ENCODE measurements at places on chromosomes 3 and 15. TPM values are rescaled to one million over a fixed set of nuclear protein-coding genes. Genes with fewer than 3 reads are reported as not detected.

DNA sequence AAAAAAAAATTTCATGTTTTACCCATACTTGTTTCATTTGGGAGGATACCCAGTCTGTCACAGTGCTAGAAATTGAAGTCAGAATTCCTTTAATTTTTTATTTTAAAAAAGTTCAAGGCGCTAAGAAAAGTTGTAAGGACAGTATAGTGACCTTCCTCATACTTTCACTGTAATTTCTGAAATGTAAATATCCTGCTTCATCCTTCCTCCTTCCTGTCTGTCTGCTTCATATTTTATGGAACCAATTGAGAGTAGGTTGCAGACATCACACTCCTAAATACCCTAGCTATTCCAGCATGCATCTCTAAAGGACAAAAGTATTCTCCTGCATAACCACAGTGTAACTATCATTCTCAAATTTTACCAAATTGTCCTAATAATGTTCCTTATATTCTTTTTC is 35.8 kb downstream of the CMTM8 start:
- DNase-seq, result no peak
- no peak overlapping the region for H3K4me3 ChIP-seq
- H3K36me3 ChIP-seq, result no peaks in the 10 kb centered on the region
- H3K27ac ChIP-seq, result no peak overlapping the region

- H3K36me3 ChIP-seq, result no peaks in the 10 kb centered on the region
- H3K4me3 ChIP-seq, result no peak overlapping the region
- peak overlapping the region; percentile 64 for H3K27ac ChIP-seq
- peaks cover 22% of the 10 kb centered on the region for H3K4me1 ChIP-seq
Measured at GRCh38 chr3:123072152-123072551, 5.3 kb downstream of the PDIA5 start.

DNA sequence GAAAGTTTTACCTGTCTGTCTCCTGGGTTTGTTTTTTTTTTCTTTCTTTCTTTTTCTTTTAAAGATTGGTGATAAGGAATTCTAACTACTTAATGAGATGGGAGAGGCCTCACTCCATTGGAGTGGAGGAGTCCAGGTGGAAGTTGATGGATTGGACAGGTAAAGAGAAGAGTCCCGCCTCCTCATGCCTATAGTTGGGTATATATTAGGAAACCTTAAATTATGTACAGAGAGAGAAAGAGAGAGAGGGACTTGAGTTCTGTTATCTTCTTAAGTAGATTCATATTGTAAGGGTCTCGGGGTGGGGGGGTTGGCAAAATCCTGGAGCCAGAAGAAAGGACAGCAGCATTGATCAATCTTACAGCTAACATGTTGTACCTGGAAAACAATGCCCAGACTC is 158.2 kb downstream of the TP63 start:
- no peak overlapping the region for H3K27ac ChIP-seq
- no peaks in the 10 kb centered on the region for H3K4me1 ChIP-seq
- H3K4me3 ChIP-seq, result no peak overlapping the region
- no peaks in the 10 kb centered on the region for H3K36me3 ChIP-seq
- H3K27me3 ChIP-seq, result no peaks in the 10 kb centered on the region

DNA sequence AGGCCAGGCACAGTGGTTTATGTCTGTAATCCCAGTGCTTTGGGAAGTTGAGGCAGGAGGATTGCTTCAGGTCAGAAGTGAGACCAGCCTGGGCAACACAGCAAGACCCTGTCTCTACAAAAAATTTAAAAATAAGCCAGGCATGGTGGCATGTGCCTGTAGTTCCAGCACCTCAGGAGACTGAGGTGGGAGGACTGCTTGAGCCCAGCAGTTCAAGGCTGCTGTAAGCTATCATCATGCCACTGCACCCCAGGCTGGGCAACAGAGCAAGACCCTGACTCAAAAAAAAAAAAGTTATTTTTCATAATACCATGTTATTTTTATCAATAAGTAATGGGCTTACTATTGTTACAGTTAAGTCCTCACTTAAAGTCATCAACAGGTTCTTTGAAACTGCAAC is 59.7 kb downstream of the SETD2 start:
- H3K36me3 ChIP-seq, result peaks cover 31% of the 10 kb centered on the region
- H3K27me3 ChIP-seq, result no peaks in the 10 kb centered on the region
- no peak for DNase-seq
- no peaks in the 10 kb centered on the region for H3K4me1 ChIP-seq
- no peak overlapping the region for H3K27ac ChIP-seq
- H3K4me3 ChIP-seq, result no peak overlapping the region

Gene SACM1L
- total RNA-seq, result 7.2 TPM

Gene NAALADL2
- 5.9 TPM for total RNA-seq

DNA sequence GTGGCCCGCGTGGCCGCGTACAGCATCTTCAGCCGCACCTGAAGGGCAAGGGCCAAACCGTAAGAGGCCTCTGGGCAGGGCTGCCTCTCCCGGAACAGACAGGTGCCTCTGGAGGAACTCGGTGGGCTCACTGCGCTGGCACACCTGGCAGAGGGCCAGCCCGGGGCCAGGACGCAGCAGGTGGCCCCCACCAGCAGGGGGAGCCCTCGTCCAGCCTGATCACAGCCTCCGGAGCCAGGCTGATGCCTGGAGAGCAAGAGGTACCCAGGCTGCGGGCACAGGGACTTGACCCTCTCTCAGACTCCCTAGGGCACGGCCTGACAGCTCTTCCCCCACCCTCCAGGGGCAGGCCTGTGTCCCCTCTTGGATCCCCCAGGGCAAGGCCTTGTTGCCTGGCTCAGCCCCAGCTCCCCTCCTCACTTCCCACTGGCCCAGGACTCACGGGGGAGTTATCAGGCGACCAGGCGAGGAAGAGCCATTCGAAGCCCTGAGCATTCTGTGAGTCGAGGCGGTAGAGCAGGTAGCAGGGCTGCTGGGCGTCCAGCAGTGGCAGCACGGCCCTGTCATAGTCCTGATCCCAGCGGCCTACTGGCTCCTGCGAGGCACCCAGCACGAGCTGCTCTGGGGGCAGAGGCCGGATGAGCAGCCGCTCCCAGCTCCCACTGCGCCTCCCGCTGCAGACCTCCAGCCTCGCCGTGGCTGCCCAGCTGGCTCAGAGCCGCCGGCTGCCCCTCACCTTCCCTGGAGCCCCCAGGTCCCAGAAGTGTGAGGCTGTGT is 6.2 kb upstream of the TLR9 start:
- H3K27ac ChIP-seq, result no peak overlapping the region
- peaks cover 8% of the 10 kb centered on the region for H3K4me1 ChIP-seq
- H3K36me3 ChIP-seq, result peaks cover 34% of the 10 kb centered on the region
- no peak overlapping the region for H3K4me3 ChIP-seq
- DNase-seq, result no peak

- H3K27me3 ChIP-seq, result no peaks in the 10 kb centered on the region
- no peaks in the 10 kb centered on the region for H3K4me1 ChIP-seq
- H3K4me3 ChIP-seq, result peak overlapping the region; percentile 56
- H3K36me3 ChIP-seq, result no peaks in the 10 kb centered on the region
- no peak for DNase-seq
Measured at GRCh38 chr3:113514265-113514769, 639 bp downstream of the SPICE1 start.

- H3K4me1 ChIP-seq, result no peaks in the 10 kb centered on the region
- H3K4me3 ChIP-seq, result no peak overlapping the region
- no peaks in the 10 kb centered on the region for H3K36me3 ChIP-seq
Measured at GRCh38 chr3:78244136-78244535, 1204.2 kb downstream of the ROBO2 start.

- H3K36me3 ChIP-seq, result no peaks in the 10 kb centered on the region
- H3K27ac ChIP-seq, result no peak overlapping the region
- no peak overlapping the region for H3K4me3 ChIP-seq
- H3K4me1 ChIP-seq, result no peaks in the 10 kb centered on the region
Measured at GRCh38 chr3:50221051-50221410, 15.0 kb upstream of the GNAI2 start.

- H3K4me3 ChIP-seq, result no peak overlapping the region
- DNase-seq, result no peak
- peaks cover 87% of the 10 kb centered on the region for H3K36me3 ChIP-seq
- no peaks in the 10 kb centered on the region for H3K27me3 ChIP-seq
- peaks cover 3% of the 10 kb centered on the region for H3K4me1 ChIP-seq
Measured at GRCh38 chr3:15217011-15217671, 11.1 kb downstream of the CAPN7 start.

DNA sequence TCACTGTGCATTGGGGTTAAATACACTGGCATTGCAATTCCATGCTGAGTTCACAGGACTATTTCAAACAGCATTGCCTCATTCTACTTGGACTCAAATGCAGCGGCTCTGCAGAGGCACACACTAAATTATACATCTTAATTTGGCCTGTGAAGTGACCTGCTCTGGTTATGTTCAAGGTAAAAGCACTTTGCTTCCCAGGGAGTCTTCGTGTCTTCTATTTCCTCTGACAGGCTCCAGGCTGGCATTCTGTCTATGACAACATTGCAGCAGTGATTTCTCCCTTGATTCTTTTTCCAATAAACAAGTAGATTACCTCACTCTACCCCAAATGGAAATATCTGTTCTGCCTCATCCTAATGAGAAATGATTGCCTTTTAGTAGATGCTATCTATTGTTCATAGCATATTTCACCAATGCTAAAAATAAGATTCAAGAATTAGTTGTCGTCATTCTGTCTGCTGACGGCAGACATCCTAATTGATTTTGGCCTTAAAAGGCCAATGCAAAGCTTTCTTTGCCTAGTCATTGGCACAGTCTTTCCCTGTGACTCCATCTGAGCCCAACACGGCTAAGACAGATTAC is 33.8 kb downstream of the FMN1 start:
- no peak overlapping the region for H3K4me3 ChIP-seq
- DNase-seq, result no peak
- peaks cover 6% of the 10 kb centered on the region for H3K4me1 ChIP-seq

Gene PLA2G4E
- total RNA-seq, result not detected
